ENCODE measurements at places on chromosomes 4 and X.

GRCh38 chr4:13703096-13703495, 75.6 kb upstream of the BOD1L1 start:
- no peak for DNase-seq

- no peak for DNase-seq
Measured at GRCh38 chr4:25563071-25563564, 92.5 kb upstream of the SLC34A2 start.

GRCh38 chrX:47936224-47936939, 67.4 kb downstream of the ZNF182 start:
- no peak for DNase-seq

DNA sequence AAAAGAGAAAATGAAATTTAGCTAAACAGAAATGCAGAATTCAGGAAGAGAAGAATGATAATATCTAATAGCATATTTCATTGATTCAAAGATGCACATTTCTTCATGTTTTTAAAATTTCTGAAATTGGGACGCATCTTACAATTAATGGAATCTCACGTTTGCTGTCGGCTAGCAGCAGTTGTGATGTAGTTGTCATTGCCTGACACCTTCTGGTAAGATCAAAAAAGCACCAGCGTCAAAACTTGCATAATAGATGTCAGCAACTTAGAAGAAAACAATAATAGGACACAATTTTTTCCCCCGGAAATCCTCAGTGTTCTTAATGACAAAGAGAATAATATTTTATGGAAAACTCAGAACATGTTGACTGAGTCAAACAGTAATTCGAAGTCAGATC, 29.8 kb upstream of the SLC7A3 start:
- DNase-seq = no peak

GRCh38 chrX:6778544-6779503, 243.9 kb upstream of the VCX3A start:
- no peak for DNase-seq

DNA sequence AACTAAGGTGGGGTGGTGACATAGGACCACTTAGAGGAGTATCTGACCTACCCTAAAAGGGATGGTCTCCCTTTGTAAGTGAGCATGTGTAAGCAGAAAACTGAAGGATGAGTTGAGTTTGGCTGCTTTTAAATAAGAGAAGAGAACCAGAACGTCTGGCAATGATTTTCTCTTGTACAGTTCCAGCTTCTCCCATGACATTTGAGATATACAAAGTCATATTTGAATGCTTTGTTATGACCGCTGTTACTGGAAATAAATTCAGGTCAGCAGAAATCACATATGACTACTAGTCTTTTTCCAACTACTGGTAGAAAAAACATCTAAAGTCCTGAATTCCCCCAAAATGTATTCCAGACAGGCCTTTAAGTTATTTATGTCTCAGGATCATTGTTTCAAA, 313.3 kb upstream of the BMP3 start:
- no peak for DNase-seq

DNA sequence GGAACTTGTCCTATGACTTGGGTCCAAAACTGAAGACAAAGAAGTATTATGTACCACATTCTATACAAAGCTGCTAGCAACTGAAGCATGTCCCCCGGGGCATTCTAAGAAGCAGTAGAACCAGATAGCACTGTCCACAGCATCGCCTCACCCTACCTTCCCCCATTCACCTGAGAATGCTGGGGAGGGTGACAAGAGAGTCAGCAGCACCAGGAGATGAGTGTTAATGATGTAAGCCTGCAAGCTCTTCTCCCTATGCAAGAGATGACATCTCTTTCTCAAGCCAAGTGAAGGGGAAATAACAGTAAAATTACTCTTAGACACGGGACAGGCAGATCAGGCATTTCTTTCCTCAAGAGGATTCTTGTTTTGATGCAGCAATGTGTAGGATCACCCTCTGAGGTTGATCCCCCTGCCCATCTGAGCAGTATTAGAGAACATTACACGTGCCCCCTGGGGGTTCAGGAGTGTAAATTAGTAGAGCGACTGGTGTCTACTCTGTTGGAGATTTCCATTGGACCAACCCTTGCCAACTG, 13.9 kb upstream of the TLR1 start:
- no peak for DNase-seq

- DNase-seq = no peak
Measured at GRCh38 chr4:174157106-174157607, 126.3 kb downstream of the FBXO8 start.

GRCh38 chrX:51894697-51895336, 1.4 kb downstream of the MAGED1 start:
- peak; percentile 58 for DNase-seq

GRCh38 chr4:138639018-138639741, 376.4 kb upstream of the NOCT start:
- DNase-seq = no peak

- DNase-seq = no peak
Measured at GRCh38 chr4:10696253-10696652, 11.7 kb upstream of the CLNK start.

- no peak for DNase-seq
Measured at GRCh38 chr4:121771869-121772268, 6.9 kb upstream of the SMIM43 start.

DNA sequence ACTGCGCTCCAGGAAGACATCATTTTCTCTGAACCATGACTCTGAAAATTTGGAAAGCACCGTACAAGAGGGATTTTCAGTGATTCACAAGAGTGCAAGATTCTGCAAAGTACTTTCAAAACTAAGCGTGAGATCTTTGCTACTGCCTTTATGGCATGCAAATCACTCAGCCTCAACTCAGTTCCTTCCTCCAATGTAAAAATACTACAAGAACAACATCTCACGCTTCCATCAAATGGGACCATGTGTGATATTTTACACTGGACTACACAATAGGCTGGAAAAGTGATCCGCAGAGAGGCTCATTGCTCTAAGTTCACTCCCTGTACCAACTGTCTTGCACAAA, 674 bp upstream of the IL15 start:
- DNase-seq = no peak

- no peak for DNase-seq
Measured at GRCh38 chr4:112585977-112586736, 50.6 kb downstream of the ZGRF1 start.

DNA sequence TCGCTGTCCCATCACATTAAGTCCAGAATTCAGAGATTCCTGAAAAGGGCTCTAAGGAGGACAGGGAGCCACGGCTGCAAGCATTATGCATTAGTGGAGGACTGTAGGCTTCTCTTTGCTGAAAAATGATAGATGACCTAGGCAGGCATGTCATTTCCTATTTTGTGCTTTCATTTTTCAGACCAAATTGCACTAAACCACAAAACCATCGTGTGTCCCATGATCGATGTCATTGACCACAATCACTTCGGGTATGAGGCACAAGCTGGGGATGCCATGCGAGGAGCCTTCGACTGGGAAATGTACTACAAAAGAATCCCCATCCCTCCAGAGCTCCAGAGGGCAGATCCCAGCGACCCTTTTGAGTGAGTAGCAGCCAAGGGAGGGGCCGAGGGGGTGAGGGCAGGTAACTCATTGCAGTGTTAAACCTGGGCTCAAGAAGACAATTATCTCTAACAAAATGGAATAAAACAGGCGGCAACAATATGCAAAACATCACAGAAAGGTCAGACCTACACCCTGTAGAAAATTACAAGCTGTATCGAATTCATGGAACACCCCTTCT, 355.2 kb upstream of the GALNT7 start:
- no peak for DNase-seq

GRCh38 chr4:78764498-78764961, 11.6 kb upstream of the BMP2K start:
- no peak for DNase-seq

DNA sequence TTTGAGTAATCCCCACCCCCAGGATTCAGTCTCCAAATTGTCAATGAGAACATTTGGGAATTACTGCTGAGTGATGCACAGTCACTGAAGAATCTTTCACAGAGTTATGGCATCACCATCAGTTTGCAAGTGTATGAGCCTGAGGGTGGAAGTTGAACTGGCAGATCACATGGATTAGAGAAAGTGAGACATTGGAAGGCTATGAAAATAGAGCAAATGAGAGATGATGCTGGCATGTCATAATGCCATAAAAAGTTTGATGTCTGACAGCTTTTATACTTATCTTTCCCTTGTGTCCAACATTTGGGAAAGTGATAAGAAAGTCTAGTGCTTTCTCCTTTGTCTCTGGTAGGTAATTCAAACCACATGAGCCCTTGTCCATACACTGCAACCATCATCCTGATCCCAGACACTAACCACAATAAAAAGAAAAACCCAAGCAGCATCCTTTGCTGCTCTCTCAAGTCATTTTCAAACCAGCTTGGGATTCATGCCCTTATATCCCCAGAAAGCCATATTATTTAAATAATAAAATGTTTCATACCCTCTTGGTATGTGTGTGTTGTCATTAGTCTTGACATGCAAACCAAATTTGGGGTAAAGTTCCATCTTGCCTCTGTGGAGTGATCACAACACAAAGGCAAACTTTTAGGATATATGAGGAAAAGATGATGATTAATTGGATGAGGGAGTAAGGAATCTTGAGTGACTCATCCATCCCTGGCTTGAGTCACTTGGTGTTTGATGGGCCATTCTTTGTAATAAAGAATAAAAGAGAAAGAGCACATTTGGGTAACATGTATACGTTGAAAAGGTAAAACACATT, 438.9 kb downstream of the GRXCR1 start:
- DNase-seq = no peak

GRCh38 chrX:41043196-41043595, 42.0 kb upstream of the USP9X start:
- DNase-seq = no peak

DNA sequence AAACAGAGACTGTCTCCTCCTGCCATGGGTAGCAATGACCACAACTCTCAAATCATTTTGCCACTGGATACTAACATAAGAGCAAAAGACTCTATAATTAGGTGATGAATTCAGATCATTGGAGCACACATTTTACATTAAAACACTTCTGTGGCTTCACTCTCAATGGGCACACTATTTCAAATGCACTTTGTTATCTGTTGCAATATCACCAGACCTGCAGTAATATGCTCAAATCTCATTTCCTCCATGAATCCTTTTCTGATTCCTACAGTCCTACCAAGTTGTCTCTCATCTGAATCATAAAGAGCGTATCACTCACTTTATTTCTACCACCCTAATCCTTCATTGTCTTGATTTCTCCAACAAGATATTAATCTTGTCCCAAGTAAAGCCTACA, 302.8 kb downstream of the KCNIP4 start:
- no peak for DNase-seq

GRCh38 chr4:2483237-2483636, 14.3 kb downstream of the RNF4 start:
- no peak for DNase-seq

GRCh38 chr4:82792912-82793649, 5.5 kb downstream of the SCD5 start:
- DNase-seq = no peak

DNA sequence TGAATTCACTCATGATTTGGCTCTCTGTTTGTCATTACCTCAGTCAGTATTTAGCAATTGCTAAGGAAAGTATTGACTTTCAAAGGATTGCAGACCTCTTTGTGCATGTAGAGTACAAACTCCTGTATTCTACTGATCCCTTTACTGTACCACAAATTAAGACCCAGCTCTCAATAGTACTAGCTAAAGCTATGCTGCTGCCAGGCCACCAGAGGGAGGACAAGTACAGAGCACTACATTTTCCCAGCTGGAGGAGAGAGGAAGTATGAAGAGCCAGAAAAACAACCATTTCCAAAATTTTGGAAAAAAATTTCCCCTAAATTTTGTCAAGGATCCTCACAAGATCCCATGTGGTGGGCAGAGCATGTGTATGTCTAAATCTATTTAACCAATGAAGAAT, 175.0 kb upstream of the MTMR8 start:
- DNase-seq = no peak

- DNase-seq = peak; percentile 38
Measured at GRCh38 chr4:2932951-2933565, 30.1 kb downstream of the NOP14 start.

DNA sequence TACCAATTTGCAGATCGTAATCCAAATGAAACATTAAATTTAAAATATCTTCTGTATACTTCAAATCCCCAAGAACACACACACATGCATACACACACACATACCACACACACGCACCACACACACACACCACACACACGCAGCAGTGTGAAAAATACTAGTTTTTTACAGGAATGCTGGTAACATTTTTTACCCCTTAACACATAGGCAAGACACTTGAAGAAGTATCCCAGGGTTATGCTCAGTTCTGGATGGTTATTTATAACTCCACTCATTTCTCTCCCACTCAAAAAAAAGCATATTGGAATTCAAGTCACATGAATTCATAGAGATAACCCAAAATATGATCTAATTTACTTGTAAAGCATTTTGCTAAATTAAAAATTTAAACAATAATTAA, 325.5 kb upstream of the SLC7A11 start:
- no peak for DNase-seq

DNA sequence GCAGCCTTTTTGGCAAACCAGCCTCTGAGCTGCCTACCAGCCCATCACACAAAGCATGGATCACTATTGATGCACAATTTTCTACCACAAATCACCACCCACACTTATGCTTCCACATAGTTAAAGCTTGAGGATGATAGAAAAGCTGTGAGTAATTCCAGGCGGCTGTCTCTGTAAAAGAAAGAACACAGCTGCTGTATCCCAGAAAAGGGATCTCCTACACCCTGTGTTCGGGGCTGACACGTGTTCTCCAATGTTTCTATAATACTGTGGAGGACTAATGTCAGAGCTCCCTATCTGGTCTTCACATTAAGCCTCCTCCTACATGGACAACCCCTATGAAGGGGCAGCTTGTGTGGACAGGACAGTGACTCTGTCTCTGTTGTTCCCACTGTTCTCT, 12.5 kb upstream of the BRS3 start:
- no peak for DNase-seq

DNA sequence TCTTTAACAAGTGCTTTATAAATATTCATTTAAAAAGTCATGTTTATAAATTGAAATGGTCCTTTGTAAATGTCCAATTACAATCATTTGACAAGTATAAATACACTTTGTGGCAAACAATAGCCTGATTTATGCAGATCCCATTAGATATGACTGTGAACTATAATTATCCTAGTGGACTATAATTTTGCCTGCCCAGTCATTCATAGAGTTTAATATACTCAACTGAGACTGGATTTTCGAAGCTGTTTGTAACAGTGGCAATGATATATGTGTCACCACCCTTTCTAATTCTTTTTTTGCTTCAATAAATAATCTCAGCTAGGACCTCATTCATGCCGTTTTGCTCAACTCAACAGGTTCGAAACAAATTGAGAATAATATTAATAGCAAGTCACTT, 732.0 kb downstream of the PCDH18 start:
- DNase-seq = no peak

GRCh38 chr4:77154761-77155499, 2.1 kb upstream of the CCNG2 start:
- DNase-seq = no peak
